ENCODE measurements at places on chromosomes 6 and 20. TPM values are rescaled to one million over a fixed set of nuclear protein-coding genes. Genes with fewer than 3 reads are reported as not detected.
A peak's percentile ranks its signal among the peaks of the same experiment; 100 is the strongest.

GRCh38 chr6:43740321-43740960 is 29.6 kb upstream of the VEGFA start:
- DNase-seq = no peak

GRCh38 chr6:12621754-12622153 is 94.8 kb upstream of the PHACTR1 start:
- no peak for DNase-seq

- DNase-seq = no peak
These were observed 103.5 kb upstream of the CARMIL1 start for GRCh38 chr6:25175681-25176080.

- DNase-seq = no peak
These were observed 125.0 kb upstream of the DOK5 start for GRCh38 chr20:54350415-54350814.

DNA sequence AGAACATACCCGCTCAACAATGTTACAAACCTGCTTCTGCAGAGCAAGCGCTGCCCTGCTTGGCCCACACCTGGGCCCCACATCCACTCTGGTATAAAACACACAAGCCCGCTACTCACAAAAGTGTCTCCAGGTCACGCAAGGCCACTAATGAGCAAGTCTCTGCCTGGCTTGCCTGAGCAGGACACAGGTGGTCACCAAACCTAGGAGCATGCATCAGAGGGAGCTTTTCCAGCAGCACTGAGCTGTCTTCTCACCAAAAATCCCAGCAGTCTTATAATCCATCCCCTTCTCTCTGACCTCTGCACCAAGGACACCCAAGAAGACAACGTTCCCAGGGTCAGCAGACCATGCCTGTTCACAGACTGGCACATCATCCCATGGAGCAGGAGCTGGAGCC is 100.8 kb downstream of the DLL1 start:
- DNase-seq = no peak

DNA sequence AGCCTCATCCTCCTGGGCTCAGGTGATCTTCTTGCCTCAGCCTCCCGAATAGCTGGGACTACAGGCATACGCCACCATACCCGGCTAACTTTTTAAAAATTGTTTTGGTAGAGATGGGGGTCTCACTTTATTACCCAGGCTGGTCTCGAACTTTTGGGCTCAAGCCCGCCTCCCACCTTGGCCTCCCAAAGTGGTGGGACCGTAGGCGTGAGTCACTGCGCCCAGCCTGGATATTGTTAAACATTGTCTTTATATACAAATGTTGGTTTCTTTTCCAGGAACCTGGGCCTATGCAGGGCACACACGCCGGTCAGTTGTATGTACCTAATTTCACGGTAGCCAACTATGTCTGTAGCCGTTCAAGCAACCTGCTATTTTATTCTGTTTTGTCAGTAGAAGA is 60.1 kb downstream of the SYNJ2 start:
- no peak for DNase-seq

GRCh38 chr6:163532526-163533078 is 118.1 kb downstream of the QKI start:
- DNase-seq = no peak

GRCh38 chr6:166543603-166544295 is 42.7 kb downstream of the RAMACL start:
- DNase-seq = no peak

GRCh38 chr6:30060606-30061091 is 416 bp upstream of the POLR1H start:
- DNase-seq = peak; percentile 15

Gene PAK5
- total RNA-seq = not detected

Gene GLP1R
- not detected for total RNA-seq

Gene FKBP1C
- not detected for total RNA-seq

Gene MYLK4
- not detected for total RNA-seq

Gene CST4
- not detected for total RNA-seq

Gene RAD21L1
- 0.10 TPM for total RNA-seq

Gene OPN5
- total RNA-seq = not detected

Measured in MG63 (cell line).